ENCODE measurements at places on chromosomes 5 and 9.

DNA sequence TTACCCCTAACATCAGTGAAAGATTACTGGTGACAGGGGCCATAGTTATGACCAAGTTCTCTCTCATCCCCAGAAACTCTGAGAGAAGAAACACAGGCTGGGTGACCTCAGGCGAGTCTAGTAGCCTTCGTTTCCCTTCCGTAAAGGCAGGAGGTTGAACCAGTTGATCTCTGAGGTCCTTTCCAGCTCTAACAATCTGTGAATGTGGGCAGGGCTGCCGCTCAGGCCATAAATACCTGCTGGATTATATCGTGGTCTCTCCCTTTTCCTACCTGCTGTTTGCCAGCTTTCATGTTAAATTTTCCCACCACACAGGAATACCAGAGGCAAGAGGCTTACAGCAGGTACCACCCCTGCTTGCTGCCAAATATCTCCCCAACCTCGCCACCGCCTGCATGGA, 357.5 kb downstream of the SH3GL2 start:
- no peaks in the 10 kb centered on the region for H3K4me1 ChIP-seq
- no peaks in the 10 kb centered on the region for H3K27me3 ChIP-seq
- no peak for DNase-seq
- H3K27ac ChIP-seq = no peak overlapping the region
- H3K4me3 ChIP-seq = no peak overlapping the region

- H3K27me3 ChIP-seq = no peaks in the 10 kb centered on the region
- H3K36me3 ChIP-seq = no peaks in the 10 kb centered on the region
- no peaks in the 10 kb centered on the region for H3K4me1 ChIP-seq
- no peak overlapping the region for H3K27ac ChIP-seq
- DNase-seq = no peak
These were observed 786 bp downstream of the PCDHB5 start for GRCh38 chr5:141135718-141136266.

GRCh38 chr5:73692166-73692640, 66.2 kb downstream of the ARHGEF28 start:
- H3K27ac ChIP-seq = no peak overlapping the region
- H3K27me3 ChIP-seq = no peaks in the 10 kb centered on the region
- peaks cover 10% of the 10 kb centered on the region for H3K4me1 ChIP-seq
- no peak overlapping the region for H3K4me3 ChIP-seq

DNA sequence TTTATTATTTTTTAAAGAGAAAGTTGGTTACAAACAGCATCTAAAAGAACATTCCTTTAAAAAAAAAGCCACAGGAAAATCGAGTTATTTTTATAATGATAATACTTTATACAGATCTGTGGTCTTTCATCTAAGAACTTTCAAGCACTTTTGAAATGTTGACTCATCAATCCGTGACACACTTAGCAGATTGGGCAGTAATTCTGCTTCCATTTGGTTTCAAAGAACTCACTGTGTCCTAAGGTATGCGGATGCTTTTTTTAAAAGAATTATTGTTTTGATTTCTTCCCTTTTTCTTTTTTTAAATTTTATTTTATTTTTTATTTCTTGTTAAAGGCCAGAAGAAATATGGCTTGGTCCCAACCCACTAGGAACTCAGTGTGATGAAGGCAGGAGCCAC, 147.8 kb downstream of the AOPEP start:
- H3K4me1 ChIP-seq = peaks cover 38% of the 10 kb centered on the region
- no peaks in the 10 kb centered on the region for H3K36me3 ChIP-seq
- H3K27ac ChIP-seq = no peak overlapping the region
- no peak for DNase-seq
- no peak overlapping the region for H3K4me3 ChIP-seq
- H3K27me3 ChIP-seq = no peaks in the 10 kb centered on the region

DNA sequence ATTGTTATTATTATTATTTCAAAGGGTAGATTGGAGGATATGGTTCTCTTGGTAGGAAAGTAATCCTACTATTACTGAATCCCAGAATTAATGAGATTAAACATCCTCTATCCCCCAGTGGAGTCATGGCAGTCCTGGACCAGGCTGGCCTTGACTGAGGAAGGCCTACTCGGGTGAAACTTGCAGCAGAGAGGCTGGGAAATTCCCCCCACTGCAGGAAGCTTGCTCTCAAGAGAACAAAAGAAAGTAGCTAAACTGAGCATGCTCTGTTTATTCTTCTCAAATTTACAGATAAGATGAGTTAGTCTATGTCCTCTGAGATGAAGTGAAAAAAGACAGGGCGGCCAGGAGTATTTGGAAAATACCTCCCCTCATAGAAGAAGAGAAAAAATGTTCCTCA, 233.9 kb upstream of the RPS23 start:
- H3K27ac ChIP-seq = no peak overlapping the region
- no peak for DNase-seq
- no peaks in the 10 kb centered on the region for H3K4me1 ChIP-seq
- no peaks in the 10 kb centered on the region for H3K36me3 ChIP-seq
- H3K4me3 ChIP-seq = no peak overlapping the region

- no peak overlapping the region for H3K27ac ChIP-seq
- no peak for DNase-seq
These were observed 56.0 kb upstream of the TPD52L3 start for GRCh38 chr9:6272229-6272598.

- H3K4me1 ChIP-seq = no peaks in the 10 kb centered on the region
- peaks cover 4% of the 10 kb centered on the region for H3K27me3 ChIP-seq
- H3K36me3 ChIP-seq = no peaks in the 10 kb centered on the region
- no peak overlapping the region for H3K4me3 ChIP-seq
- no peak overlapping the region for H3K27ac ChIP-seq
These were observed 21.8 kb downstream of the UNC5A start for GRCh38 chr5:176832162-176832561.

DNA sequence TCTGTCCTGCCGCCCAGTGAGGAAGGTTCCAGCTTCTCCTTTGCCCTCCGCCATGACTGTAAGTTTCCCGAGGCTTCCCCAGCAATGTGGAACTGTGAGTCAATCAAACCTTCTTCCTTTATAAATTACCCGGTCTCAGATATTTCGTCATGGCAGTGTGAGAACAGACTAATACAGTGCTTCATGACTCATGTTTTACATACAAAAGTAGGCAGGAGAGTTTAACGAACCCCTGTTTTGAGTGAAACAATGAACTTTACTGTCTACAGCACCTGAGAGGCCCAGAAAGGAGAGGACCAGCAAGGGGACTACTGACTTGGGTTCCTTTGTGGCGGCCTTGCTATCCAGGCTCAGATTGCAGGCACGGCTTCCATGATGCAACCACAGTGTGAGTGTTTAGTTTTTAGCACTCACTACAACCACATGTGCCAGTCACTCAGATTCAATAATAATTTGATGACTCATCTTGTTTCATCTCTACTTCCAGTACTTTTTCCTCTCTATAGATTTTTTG, 139.1 kb upstream of the CLINT1 start:
- no peak overlapping the region for H3K4me3 ChIP-seq
- no peak overlapping the region for H3K27ac ChIP-seq
- H3K27me3 ChIP-seq = peaks cover 12% of the 10 kb centered on the region
- peaks cover 18% of the 10 kb centered on the region for H3K4me1 ChIP-seq
- DNase-seq = no peak

DNA sequence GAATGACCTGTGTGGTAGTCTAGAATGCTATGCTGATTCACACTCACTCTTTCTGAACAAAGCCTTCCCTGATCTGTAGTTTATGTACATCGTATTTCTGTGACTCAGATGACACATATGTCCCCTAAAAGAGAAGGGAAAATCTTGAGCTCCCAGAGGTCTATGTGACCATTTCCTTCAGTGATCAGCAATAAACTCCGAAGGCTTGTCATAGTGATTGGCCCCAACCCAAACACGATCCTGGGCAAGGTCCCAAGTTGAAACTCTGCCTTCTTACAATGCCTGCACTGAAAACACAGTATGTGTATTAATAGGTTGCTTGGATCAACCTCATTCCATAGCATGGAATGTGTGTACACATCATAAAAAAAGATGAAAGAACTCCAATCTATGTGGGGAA, 685.8 kb downstream of the MAT2B start:
- no peaks in the 10 kb centered on the region for H3K36me3 ChIP-seq
- no peaks in the 10 kb centered on the region for H3K4me1 ChIP-seq
- H3K27ac ChIP-seq = no peak overlapping the region
- no peak overlapping the region for H3K4me3 ChIP-seq
- DNase-seq = no peak
- no peaks in the 10 kb centered on the region for H3K27me3 ChIP-seq
